ENCODE measurements at places on chromosomes 6 and 20.

DNA sequence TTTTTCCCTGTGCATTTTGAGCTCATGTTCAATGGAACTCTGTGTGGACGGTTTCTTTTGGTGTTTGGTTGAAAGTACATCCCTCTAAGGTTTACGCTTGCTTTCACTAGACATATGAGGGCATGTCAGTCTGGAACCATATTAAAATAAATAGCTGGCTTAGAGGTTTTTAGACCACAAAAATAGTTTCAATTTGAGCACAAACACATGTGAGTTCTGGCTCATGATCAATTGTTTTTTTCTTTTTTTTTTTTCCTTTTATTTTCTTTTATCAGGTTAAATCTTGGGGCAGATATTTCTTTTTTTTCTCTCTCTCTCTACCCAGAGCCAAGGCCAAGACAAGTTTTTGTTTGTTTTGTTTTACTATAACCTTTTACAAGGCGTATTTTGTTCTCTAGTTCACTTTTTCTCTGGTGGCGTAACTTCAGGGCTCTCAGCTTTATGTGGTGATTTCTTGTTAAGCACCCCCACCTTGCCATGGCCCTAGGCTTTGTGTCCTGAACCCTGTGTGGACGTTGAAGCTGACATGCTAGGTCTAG is 92.9 kb downstream of the SHLD1 start:
- peak; percentile 25 for DNase-seq

DNA sequence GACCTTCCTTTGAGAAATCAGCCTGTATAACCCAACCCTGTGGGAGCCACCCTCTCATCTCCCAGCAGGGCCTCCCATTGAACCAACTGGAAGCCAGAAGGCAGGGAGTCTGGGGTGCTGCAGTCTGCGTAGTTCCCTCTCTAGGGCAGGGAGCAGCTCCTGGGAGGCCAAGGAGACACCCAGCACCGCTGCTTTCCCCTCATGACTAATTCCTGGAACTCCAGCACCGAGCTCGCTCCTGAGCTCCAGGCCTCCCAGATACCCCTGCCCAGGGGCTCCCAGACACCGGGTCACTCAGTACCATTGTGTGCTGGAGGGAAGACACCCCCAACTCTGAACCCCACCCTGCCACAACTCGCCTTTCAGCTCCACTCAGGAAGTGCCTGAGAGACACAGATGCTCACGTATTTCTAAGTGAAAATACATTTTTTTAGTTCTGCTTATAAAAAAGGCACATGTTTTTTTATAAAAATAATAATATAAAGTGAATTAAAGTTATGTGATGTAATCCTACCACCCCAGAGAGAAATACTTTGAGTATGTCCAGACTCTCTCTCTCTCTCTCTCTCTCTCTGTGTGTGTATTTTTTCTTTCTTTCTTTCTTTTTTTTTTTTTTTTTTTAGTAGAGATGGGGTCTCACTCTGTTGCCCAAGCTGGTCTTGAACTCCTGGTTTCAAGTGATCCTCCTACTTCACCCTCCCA is 17.5 kb downstream of the PIM1 start:
- no peak for DNase-seq

- DNase-seq: no peak
Measured at GRCh38 chr6:23533944-23534343, 592.1 kb upstream of the NRSN1 start.

- no peak for DNase-seq
Measured at GRCh38 chr6:149118737-149119653, 198.5 kb upstream of the TAB2 start.

DNA sequence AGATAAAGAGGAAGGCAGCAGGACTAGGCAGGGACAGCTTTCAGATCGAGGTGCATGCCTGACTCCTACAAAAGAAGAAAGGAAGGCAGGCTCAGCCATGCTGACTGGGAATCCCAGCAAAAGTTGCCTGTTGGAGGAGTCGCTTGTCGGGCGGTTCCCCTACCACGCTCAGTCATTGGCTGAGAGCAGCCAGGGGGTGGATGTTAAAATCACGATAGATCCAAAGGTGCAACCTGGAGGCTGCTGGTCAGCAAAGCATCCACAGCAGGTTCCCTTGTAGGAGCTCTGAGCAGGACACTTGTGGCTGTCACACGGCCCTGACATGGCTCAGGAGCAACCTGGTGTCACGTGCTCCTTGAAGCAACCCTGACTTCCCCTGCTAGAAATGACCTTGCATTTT is 74.6 kb downstream of the ISM1 start:
- DNase-seq: no peak

DNA sequence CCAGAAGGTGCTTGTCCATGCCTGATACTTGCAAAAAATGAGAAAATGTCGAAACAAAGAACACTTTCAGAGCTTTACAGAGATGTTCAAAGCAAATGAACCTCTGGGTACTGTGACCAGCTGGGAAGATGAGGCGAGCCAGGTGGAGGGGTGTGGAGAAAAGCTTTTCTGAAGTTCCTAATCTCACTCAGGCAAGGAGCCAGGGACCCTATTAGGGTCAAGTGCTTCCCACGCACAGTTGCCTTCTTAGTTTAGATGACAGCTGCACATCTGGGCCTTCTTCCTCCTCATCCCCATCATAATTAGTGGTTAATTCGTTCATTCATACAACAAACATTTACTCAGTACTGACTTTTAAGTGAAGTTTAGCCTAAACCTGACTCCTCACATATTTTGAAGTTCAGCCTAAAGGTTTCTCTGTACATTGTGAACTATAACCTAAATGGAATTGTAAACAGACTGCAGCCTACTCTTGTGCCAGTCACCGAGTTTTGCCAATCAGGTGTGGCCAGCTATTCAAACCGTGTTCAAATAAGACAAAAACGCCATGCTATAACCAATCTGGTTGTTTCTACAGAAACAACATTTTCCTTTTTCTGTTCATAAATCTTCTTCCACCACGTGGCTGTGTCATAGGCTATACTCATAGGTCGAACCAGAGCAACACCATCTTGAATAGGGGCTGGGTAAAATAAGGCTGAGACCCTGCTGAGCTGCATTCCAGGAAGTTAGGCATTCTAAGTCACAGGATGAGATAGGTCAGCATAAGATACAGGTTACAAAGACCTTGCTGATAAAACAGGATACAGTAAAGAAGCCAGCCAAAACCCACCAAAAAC is 19.3 kb upstream of the AHCY start:
- DNase-seq: no peak
